Stimulated activated CD8-positive, alpha-beta memory T cell treated with anti-CD3 and anti-CD28 coated beads, Interleukin-15, amount 100 ng/mL, for 24 hours (primary cell): ENCODE measurements at places on chromosomes 6 and 20.

GRCh38 chr6:122657601-122658000 is 47.4 kb downstream of the PKIB start:
- DNase-seq: no peak

GRCh38 chr6:2842139-2842552 is 483 bp upstream of the SERPINB1 start:
- DNase-seq: no peak

- DNase-seq: no peak
Measured at GRCh38 chr20:57693670-57694329, 16.0 kb downstream of the PMEPA1 start.

GRCh38 chr20:62724692-62725595 is 16.3 kb downstream of the NTSR1 start:
- DNase-seq: no peak

DNA sequence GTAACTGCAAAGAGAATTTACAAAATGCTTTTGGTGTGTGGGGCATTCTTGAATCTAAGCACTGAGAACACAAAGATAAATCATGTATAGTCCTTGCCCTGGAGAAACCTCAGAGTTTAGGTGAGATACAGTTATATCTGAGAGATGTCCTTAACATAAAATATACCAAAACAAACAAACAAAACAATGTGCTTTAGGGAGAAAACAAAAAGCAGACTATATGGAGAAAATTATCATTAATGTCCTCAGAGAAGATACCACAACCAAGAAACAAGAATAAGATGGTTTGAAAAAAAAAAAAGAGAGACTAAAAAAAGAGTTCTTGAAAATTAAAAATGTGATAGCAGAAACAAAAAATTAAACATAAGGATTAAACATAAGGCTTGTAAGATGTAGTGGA is 8.0 kb downstream of the KIF13A start:
- DNase-seq: no peak

- DNase-seq: no peak
Measured at GRCh38 chr6:31896856-31897611, 464 bp downstream of the EHMT2 start.

GRCh38 chr6:49787176-49787575 is at the start of gene PGK2:
PGK2 (minus strand) TSS chr6:49787285; CDS start chr6:49787187, 98 bp downstream.
- DNase-seq: no peak

DNA sequence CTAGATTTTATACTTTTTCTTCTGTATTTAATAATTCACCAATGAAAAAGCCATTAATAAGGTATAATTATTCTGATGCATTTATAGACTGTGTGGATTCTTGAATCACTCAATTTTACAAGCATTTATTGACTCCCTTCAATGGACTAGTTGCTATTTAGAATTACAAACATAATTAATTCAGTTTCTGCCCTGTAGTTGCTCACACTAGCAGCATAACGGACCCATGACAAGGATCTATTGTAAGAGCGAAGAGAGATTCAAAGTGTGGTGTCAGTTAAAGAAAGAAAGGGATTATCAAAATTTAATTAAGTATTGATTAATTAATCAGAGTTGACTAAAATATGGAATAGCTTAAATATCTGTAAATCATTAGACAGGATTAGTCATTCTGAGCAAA is 602.6 kb upstream of the PTCHD4 start:
- no peak for DNase-seq

DNA sequence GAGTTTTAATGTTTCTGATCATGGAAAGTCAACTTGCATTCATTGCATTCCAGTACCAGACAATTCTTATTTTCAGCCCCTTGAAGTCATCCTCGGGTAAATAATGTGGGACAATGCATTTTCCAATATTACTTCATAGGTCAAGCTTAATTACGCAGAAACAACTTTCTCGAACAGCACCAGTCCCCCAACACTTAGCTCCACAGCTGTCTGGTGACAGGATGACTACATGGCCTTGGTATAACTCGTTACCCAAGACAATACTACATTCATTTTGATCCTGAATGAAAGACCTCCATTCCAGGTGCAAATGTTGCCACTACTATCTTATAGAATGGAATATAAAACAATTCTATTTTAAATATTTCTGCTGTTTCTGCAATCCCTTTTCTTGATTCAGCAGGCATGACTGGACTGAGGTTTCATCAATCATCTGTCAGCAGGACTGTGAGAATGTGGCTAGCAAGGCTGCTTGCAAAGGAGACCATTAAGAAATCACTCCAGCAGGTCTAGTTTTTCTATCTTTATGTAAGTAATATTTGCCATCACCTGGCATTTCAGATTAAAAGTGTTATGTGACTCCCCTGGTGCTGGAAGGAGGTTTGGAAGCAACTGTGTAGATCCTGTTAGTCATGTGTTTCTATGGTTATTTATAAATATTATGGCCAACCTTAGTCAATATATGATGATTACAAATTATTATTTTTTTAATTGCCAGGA is 147.9 kb downstream of the HAO1 start:
- no peak for DNase-seq

- no peak for DNase-seq
Measured at GRCh38 chr6:149223120-149223903, 94.2 kb upstream of the TAB2 start.

DNA sequence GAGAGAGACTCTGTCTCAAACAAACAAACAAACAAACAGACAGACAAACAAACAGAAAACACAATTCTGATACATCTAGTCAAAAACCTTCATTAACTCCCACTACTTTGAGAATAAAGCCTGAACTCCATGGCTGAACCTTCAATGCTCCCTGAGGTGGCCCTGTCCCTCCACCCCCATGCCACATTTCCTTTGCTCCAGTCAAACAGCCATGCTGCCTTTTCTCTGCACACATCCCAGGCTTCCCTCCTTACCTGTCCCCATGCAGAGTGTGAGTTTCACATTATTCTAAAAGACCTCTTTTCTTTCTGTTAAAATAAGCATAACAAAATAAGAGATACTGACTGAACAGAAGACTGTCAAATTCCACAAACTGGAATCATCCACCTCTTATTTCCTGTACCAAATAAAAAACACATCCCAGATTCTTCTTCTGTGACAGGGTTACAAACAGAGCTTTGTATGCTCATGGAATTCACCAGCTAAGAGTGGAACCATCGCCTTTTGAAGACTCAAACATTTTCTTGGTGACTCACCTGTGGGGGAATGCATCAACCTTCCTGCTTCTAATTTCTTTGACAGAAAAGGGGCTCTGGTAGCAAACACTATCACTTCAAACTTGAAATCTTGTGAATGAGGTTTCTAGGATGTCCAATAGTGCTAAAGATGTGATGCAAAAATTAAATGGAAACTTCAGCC is 71.0 kb upstream of the SLC22A16 start:
- DNase-seq: no peak

- DNase-seq: no peak
Measured at GRCh38 chr6:21612067-21612745, 18.7 kb downstream of the SOX4 start.

DNA sequence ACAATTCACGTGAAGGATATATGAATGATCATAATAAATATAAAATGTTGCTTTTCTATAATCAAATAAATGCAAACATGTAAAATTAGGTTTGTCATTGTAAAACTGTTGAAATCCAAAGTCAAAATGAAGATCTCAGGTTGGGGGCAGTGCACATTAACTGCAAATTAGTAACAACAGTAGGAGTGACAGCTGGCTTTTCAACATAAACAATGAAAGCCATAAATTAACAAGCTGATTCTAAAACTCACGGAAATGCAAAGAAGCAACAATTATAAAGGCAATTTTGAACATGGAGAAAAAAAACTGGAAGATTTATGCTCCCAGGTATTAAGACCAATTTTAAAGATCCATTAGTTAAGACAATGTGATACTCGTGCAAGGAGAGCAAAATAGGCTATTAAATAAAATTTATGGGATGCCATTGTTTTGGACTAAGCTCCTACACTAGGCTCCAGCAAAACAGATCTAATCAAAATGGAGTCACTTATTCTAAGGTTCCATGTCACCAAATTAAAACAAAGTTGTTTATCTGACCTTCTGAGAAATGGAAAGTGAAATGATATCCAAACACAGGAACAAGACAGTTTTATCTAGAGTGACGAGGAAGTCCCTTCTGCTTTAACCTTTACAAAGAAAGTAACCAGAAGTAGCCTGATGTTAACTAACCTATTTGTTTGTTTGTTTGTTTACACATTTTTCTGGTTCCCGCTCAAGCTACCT is 770.8 kb downstream of the EPHA7 start:
- DNase-seq: no peak

DNA sequence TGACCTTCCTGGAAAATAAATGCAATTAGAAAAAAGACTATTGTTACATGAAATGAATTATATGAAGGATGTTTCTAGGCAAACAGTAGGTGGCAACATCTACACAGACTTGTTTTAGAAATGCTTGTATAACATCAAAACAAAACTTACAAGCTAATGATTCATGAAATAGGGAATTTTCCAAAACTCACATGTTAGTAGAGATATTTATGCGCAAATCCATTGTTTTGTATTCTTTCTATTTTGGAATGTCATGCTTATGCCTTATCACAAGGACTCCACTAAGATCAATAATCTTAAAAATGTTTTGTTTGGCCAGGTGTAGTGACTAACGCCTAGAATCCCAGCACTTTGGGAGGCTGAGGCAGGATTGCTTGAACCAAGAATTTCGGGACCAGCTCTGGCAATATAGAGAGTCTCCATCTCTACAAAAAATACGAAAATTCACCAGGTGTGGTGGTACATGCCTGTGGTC is 32.3 kb upstream of the LGSN start:
- no peak for DNase-seq

- DNase-seq: no peak
Measured at GRCh38 chr20:18717062-18717461, 96.5 kb upstream of the SCP2D1 start.

GRCh38 chr20:45358282-45359068 is 4.5 kb upstream of the SYS1 start:
- DNase-seq: no peak

DNA sequence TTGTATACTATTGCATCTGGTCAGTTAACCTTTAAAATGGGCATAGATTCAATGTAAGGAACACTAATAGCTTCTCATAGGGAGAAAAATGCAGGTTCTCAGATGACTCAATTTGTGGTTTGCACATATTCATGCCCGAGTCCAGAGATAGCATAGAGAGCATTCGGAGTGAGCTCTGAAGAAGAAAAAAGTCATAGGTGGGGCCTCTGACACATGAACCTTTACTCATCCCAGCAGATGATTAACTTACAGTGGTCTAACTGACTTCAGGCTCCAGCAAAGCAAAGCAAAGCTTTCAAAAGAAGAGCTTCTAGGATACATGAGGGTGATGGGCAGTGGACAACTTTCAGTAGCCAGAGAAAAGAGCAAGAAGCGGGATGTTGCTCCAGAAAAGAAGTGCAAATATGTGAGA is 55.3 kb upstream of the BTN3A2 start:
- DNase-seq: no peak

DNA sequence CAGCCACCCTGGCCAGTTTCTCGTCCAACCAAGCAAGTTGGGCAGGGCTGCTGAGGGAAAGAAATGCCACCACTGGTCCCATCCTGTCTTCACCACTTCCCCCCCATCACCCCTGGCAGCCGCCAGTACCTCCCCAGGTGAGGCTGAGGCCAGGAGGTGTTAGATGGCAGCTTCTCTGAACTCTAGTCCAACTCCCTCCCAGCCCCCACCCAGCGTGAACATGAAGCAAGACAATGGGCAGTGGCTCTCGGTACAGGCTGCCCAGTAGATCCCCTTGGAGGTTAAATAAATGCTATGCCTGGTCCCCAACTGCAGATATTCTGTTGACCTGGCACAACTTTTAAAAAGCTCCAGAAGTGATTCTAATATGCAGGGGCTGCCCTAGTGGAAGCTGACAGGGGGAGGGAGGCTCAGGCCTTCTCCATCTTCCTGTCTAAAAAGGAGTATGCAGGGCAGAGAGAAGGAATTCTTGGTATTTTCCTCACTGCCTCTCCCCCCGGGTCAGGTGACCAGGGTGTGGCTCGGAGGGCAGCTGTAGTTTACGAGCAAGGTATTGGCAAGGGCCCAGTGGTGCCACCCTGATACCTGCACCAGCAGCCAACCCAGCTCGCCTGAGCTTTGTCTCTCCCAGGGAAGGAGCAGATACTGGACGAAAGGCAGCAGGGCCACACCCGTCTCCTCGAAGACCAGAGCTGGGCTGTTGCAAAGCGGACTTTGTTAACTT is 25.7 kb downstream of the KCNK5 start:
- DNase-seq: no peak

GRCh38 chr6:24738741-24739140 is 19.8 kb upstream of the C6orf62 start:
- no peak for DNase-seq

- no peak for DNase-seq
Measured at GRCh38 chr6:167555836-167556235, 230.9 kb downstream of the TTLL2 start.

DNA sequence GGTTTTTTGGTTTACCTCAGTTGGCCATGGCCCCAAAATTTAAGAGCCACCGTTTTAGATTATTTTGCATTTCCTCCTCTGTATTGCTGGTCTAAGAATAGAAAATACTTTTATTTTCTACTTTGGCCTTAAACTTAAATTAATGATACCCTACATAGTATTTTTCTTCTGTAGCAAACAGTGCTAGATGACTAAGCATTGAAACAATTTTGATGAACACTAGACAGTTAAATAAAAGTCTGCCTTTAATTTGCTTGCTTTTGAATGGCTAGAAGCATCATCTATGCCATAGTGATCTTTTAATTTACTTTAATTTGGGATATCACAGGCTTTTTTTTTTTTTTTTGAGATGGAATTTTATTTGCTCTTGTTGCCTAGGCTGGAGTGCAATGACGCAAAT is 106.4 kb downstream of the CD109 start:
- no peak for DNase-seq

- DNase-seq: no peak
Measured at GRCh38 chr20:33169176-33169794, 1.3 kb downstream of the BPIFA2 start.

- DNase-seq: no peak
Measured at GRCh38 chr6:17741507-17741906, 34.8 kb upstream of the NUP153 start.
